AG10803 (cell line): ENCODE measurements at places on chromosomes 3 and 15.

GRCh38 chr3:35012214-35012613 lies 627.1 kb upstream of the ARPP21 start:
- no peak for DNase-seq

- DNase-seq = no peak
These were observed at the start of gene CCDC33 for GRCh38 chr15:74235962-74236361. CCDC33 (plus strand) TSS chr15:74236326; CDS start chr15:74236720, 394 bp downstream.

DNA sequence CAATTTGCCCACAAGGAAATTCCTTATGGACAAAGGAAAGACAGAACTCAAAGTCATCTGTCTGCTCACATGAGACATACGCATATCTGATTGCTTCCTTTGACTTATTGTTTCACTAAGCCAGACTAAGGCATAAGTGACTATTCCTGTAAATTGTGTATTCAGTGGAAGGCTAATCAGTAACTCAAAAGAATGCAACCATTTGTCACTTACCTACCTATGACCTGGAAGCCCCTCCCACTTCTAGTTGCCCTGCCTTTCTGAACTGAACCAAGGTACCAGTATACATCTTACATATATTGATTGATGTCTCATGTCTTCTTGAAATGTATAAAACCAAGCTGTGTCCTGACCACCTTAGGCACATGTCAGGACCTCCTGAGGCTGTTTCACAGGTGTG lies 53.5 kb upstream of the PROK2 start:
- DNase-seq = no peak

GRCh38 chr3:186307594-186308221 lies 54.3 kb downstream of the DGKG start:
- DNase-seq = peak; percentile 29

- no peak for DNase-seq
These were observed 517.2 kb downstream of the SHQ1 start for GRCh38 chr3:72331076-72331475.

DNA sequence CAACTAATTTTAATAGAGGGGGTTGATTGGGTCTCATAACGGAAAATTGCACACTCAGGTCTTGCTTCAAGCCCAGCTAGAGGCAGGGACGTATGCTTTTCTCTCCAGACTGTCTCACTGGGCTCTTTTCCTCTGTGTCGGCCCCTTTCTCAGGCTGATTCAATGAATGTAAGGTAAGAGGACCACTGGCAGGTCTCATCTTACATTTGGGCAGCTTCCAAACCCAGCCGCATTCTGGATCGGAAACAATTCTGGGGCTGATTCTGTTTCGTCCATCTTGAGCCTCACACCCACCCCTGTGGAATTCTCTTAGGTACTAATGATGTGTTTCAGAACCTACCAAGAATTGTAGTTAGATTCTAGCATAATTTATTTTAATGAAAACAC lies 40.7 kb downstream of the TMEM212 start:
- DNase-seq = no peak

- DNase-seq = peak; percentile 92
These were observed 5.8 kb downstream of the SQOR start for GRCh38 chr15:45640616-45641015.

DNA sequence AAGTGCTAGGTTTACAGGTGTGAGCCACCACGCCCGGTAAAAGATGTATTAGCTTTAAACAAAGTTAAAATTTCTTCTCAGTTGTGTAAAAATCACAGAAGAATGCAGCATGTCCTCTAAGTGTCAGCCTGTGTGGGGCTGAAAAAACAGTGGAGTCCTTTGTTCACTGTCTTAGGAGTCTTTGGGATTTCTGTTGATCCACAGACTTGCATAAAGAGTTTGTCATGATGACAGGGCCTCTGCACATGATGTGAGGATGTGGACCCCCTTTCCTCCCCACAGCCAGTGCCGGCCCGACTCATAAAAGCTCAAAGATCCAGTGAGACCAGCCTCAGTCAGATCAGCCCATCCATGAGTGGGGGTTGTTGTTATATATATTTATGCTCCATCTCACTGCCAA lies 49.0 kb upstream of the GOLGA8J start:
- DNase-seq = no peak

GRCh38 chr15:68256675-68257450 lies 20.7 kb upstream of the FEM1B start:
- DNase-seq = peak; percentile 96

DNA sequence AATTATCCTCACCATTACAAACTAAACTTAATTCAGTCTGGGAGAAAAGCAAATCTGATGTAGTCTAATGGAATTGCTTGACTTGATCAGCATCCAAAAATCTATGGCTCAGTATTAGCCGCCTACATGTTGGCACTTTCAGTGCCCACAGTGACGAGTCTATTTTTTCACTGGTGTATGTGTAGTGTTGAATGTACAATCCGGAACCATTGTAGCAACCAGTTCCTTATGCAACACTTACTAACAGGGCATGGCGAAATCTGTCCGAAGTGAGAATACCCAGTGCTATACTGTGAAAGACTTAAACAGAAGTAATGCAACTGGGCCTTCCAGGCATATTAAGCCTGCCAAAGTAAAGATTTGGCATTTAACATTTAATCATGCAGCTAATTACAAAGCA lies 18.6 kb downstream of the LRRN1 start:
- DNase-seq = no peak

GRCh38 chr15:85149465-85150129 lies 167.9 kb downstream of the PDE8A start:
- no peak for DNase-seq

- no peak for DNase-seq
These were observed 65.5 kb downstream of the PEX5L start for GRCh38 chr3:179971280-179971679.

- DNase-seq = no peak
These were observed 428.5 kb upstream of the FRG2C start for GRCh38 chr3:75235631-75236030.

DNA sequence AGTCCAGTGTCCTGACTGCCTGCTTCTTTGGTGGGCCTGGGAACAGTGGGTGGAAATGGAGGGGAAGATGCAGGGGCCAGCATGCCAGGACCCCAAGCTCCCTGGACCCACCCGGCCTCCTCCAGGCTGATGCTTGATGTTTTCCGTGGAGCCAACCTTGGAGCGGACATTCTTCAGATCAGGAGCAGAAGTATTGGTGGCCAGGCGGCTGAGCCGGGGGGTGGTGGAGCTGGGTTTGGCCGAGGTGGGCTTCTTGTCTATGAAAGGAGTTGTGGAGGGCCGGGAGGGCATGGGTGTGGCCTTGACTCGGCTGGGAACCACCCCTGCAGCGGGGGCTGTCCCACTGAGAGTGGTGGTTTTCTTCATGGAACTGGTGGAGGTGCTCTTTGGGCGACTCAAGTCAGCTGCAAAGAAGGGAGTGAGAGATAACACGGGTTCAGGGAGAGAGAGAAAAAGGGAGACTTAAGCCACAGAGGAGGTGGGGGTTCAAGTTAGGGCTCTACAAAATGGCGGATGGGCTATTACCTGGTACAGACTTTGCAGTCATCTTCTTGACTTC lies 67.8 kb downstream of the DHX30 start:
- DNase-seq = no peak

DNA sequence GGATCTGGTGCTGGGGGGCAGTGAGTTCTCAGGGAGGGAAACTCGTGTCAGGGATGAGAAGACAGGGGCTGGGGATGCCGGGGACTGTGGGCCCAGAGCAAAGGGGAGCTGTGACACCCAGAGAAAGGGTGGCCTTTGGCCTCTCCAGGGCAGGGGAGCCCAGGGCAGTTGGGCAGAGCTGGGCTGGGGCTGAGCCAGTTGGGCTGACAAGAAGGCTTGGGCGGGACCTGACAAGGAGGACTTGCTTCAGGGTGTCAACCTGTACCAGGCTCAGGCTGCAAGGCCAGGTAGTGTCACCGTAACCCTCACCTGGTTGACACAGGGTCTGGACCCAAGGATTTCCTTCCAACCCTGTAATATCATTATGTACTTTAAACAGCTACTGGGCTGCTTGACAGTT lies 13.2 kb upstream of the ANPEP start:
- DNase-seq = no peak

- DNase-seq = peak; percentile 97
These were observed 2.0 kb downstream of the FSTL1 start for GRCh38 chr3:120448756-120449155.

- DNase-seq = no peak
These were observed 51.9 kb downstream of the ZBTB20 start for GRCh38 chr3:115095236-115095635.

GRCh38 chr15:40280260-40281056 lies 2.4 kb downstream of the ANKRD63 start:
- no peak for DNase-seq

GRCh38 chr3:195186041-195186709 lies 84.8 kb downstream of the XXYLT1 start:
- DNase-seq = no peak

GRCh38 chr3:20878691-20879090 lies 692.7 kb upstream of the SGO1 start:
- no peak for DNase-seq

- peak; percentile 48 for DNase-seq
These were observed 10.0 kb downstream of the EIF2B5 start for GRCh38 chr3:184145111-184145524.

- no peak for DNase-seq
These were observed 1.9 kb upstream of the VWA5B2 start for GRCh38 chr3:184227481-184227935.

- no peak for DNase-seq
These were observed 24.1 kb upstream of the RARB start for GRCh38 chr3:25403968-25404367.

DNA sequence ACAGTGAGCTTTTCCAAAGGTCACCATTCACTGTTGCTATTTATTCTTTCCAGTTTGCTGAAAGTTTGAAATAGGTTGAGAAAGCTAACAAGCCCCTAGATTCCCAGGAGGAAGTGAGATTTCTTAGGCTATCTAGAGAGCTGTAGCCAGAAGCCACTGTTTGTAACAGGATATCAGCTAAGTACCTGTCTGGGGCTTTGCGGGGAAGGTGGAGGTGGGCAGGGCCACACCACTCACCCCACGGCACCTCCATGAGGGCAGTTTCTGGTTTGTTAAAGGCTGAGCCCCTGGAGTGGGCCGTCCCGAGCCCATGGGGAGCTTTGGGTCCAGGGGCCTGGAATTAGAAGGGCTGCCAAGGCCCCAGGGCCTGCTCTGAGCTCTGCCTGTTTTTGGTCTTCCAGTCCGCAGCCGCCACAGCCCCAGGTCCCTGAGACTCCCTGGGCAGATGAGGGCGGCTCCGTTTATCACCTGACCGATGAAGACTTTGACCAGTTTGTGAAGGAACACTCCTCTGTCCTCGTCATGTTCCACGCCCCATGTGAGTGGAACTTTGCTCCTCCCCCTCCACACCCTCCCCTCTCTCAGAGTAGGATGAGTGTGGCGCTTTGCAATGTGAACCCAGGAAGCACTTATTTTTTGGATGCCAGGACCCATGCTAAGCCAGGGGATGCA lies 63.4 kb downstream of the PDIA5 start:
- no peak for DNase-seq

- peak; percentile 54 for DNase-seq
These were observed 80.3 kb downstream of the CPN2 start for GRCh38 chr3:194270627-194271459.

- no peak for DNase-seq
These were observed 177.5 kb downstream of the FNDC3B start for GRCh38 chr3:172216911-172217310.

GRCh38 chr3:65551945-65552344 lies 486.8 kb downstream of the MAGI1 start:
- no peak for DNase-seq

- peak; percentile 71 for DNase-seq
These were observed 28.5 kb downstream of the BTLA start for GRCh38 chr3:112470788-112471187.

- DNase-seq = no peak
These were observed 110.1 kb downstream of the MAP2K5 start for GRCh38 chr15:67652586-67652985.

DNA sequence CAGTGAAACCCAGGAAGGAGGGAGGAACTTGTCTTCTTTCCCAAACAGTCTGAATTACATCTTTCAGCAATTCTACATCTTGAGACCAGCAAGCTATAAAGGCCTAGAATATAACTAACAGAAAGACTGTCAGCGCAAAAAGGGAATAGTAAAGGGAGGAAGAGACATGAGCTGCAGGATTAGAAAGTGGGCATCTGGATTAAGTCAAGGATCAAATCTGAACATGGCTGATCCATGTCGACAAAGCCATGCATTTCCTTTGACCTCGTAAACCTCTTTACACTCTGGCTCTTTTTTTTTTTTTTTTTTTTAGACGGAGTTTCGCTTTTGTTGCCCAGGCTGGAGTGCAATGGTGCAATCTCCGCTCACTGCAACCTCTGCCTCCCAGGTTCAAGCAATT lies 35.4 kb upstream of the KCNMB3 start:
- DNase-seq = no peak

GRCh38 chr15:74156678-74157411 lies 16.7 kb upstream of the ISLR start:
- DNase-seq = peak; percentile 34

- no peak for DNase-seq
These were observed 383.5 kb upstream of the IL12A start for GRCh38 chr3:159605101-159605500.

DNA sequence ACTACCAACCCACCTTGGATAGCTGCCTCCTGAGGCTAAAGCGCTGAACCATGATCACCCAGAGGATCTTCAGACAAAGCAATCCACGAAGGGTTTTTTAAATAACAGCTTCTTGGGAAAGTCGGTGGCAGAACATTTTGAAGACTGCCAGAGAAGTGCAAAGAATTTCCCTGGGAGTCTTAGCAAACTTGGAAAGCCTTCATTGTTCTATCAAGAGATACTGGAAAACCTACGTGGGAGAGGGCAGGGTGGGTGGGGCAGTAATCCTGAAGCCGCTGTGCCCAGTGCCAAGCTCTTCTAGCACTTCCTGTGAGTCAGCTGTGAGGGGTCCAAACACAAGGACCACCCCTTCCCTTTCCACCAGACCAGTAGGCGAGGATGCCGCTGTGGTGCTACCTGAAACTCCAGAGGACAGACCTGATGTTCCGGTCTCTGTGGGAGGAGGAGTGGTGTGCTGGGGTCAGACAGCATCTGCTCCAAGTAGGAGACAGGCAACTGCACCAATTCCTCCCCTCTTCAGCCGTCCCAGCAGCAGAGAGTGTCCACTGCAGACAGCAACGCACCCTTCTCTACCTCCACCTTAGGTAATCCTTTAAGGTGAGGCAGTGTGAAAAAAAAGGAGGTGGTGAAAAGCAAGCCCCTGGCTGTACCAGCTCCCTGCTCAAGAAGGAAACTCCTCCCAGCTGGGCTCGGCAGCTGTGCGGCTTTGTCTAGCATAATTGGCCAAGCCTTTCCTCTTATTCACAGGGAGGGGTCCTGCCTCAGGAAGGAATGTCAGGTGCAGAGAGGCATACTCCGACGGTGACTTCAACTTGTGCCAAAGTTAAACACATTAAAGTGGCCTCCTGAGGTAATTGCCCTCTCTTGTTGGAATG lies 99.0 kb downstream of the TMCC1 start:
- no peak for DNase-seq

GRCh38 chr3:103006526-103007183 lies 571.8 kb downstream of the ZPLD1 start:
- no peak for DNase-seq

GRCh38 chr3:62236016-62236415 lies 137.3 kb downstream of the FEZF2 start:
- DNase-seq = no peak

GRCh38 chr3:30357897-30358296 lies 248.5 kb upstream of the TGFBR2 start:
- DNase-seq = peak; percentile 42
